SW480 (cell line): ENCODE measurements at places on chromosomes 4 and X.
A peak's percentile ranks its signal among the peaks of the same experiment; 100 is the strongest.

- DNase-seq = no peak
Observed at GRCh38 chr4:123941306-123941705, 544.7 kb downstream of the SPRY1 start.

DNA sequence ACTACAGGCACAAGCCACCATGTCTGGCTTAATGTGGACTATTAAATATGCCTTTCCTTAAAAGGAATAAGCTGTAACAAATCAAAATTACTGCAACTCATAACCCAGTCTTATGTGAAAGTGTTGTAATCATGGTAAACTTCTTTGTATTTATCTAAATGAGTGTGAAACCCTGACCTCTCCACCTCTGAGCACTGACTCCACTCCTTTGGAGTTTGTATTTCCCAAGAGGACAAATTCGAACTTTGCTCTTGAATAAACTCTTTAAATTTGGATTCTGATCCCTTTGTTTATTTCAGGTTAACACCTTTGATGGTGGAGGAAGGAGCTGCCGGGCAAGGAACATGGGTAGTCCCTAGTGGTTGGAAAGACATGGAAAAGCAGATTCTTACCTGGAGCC, 48.3 kb upstream of the FAM9A start:
- DNase-seq = no peak

GRCh38 chrX:78063687-78064086, 40.4 kb upstream of the PGK1 start:
- DNase-seq = no peak

GRCh38 chrX:8586953-8587352, 122.3 kb downstream of the VCX3B start:
- DNase-seq = no peak

DNA sequence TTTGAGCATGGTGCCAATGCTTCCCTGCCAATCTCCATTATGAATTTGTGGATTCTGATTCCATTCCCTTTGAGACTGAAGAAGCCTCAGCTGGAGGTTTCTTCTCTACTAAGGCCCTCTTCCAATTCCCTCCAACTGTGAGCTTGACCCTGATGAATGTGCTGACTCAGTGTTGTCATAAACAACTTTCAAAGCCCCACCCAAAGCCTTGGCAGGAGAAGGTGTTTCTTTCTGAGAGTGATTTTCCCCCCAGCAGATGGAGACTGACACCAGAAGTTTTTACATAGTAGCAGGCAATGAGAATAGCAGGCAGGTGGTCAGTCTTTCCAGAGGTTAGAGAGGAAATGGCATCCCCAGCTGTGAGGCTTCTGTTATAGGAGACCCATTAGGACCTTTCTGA, 53.1 kb downstream of the OCRL start:
- no peak for DNase-seq

GRCh38 chr4:149801416-149801815, 14.2 kb downstream of the IQCM start:
- no peak for DNase-seq

DNA sequence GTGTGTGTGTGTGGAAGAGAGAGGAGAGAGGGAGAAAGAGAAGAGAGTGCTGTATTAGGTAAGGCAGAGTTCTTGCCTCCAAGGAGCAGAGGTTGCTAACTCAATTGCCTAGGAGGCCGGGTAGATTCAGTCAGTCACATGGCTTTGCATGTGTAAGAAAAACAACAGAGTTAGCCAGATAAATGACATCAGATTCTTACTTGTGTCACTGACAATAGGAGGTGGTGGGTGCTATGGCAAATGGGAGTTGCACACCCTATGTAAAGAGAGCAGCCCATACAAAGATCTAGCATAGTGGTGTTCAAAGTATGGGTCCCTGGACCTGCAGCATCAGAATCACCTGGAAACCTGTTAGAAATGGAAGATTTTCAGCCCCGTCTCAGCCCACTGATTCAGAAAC, 14.4 kb upstream of the PGRMC2 start:
- DNase-seq = no peak

GRCh38 chrX:101429934-101430333, 21.9 kb downstream of the HNRNPH2 start:
- DNase-seq = no peak

DNA sequence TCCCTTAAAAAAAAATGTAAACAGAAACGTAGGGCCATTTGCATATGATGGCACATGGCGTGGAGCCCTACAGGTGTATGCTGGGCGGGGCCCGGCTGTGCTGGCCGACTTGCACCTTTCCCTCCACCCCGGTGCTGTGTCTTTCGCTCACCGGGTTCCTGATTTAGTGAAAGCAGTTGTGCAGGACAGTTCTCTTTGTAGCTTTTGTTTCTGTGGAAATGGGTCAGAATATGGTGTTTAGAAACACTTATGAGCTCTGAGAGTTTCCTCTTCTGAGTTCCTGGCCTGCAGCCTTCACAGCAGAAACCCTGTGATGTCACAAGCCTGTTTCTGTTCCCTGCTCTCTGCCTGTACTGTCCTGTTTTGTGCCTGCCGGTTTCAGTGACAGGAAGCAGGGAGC, 22.5 kb upstream of the MSANTD1 start:
- no peak for DNase-seq

DNA sequence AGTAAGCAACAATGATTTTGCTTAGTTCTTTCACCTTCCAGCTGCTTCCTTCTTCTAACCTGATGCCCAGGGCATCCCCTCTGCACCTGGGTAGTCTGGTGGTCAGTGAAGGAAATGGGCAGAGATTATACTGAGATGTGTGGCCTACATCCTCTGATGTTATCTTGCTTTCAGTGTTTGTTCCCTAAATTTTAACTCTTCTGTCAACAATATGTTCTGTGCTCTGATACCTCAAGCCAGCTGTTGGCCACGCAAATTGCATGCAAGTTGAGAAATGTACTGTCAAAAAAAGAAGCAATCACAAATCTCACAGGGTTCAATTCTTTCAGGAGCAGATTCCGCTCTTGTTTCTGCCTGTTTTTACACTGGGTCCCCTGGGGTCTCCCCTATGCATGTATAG, 73.8 kb downstream of the FBXW7 start:
- DNase-seq = no peak

- no peak for DNase-seq
Observed at GRCh38 chr4:36037127-36037526, 207.2 kb downstream of the ARAP2 start.

- DNase-seq = no peak
Observed at GRCh38 chr4:17884063-17884462, 73.3 kb downstream of the NCAPG start.

- DNase-seq = no peak
Observed at GRCh38 chr4:19999276-19999675, 252.4 kb upstream of the SLIT2 start.

DNA sequence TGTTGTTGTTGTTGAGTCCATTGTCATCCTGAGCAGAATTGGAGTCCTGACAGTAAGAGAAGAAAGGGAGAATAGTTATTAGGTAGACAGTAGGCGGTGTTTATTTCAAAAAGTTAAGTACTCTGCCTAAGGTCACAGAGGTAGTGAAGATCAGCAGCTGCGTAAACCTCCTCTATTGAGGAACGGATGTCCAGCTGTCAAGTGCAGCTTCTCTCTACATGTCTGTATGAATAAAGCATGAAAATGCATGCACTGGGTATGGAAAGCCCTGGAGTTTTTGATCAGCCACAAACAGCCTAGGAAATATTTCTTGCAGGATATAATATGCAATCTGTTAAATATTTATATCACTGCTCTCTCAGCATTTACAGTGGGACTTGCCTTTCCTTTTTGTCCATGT, 109.4 kb upstream of the CBLL2 start:
- DNase-seq = no peak

DNA sequence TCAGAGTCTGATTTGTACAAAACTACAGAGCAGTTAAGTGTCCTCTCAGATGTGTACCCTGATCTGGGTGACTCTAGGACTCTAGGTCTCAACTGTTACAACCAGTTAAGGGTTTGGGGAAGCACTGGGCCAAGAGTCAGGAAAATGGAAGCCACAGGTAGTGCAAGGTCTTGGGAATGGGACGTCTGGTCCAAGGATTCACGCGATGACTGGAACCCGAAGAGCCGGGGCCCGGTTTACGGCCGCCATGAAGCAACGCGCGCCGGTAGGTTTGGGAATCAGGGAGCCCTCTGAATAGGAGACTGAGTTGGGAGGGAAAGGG, 321 bp upstream of the HPRT1 start:
- DNase-seq = no peak

DNA sequence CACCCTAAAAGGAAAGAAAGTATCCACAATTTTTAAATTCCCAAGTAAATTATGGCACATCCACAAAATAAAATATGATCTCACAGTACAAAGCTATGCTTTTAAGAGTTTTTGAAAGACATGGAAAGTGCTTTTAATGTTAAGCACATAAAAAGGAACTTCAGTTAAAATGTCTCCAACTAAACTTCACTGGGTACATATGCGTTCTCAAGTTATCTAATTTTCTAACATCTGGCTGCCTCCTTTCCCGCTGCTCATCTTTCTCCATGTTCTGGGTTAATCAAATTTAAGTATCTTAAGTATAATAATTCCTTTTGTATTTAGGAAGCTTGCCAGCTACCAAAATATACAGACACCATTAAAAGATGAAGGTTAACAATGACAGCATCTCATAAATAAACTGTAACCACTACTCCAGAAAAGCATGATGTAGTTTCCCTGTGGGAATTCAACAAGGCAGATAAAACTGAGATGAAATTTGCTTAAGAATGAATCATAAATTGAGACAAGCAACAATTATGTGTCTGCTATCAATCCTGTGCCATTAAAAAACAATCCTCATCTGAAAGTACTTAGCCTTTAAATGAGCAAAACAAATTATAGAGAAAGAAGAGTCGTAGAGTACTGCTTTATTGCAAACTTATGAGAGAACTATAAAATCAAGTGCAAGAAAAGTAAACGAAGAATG, 25.1 kb downstream of the PRSS12 start:
- no peak for DNase-seq

DNA sequence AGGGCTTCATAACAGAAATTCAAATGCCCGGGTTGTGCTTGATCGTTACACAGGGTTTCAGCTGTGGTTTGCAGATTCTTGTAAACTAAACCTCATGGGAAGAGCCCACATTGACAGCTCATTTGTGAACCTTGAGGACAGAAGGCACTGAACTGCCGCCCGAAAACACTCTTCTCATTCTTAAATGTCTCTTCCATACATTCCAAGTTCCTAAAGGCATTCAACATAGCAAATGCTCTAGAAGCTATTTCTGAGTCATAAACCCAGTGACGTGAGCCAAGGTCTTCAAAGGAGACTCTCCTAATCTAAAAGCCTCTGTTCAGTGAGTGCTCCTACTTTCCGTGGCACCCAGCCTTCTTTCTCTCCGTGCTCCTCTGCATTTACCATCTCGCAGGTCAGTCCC, 737.8 kb upstream of the FRG1 start:
- peak; percentile 19 for DNase-seq

DNA sequence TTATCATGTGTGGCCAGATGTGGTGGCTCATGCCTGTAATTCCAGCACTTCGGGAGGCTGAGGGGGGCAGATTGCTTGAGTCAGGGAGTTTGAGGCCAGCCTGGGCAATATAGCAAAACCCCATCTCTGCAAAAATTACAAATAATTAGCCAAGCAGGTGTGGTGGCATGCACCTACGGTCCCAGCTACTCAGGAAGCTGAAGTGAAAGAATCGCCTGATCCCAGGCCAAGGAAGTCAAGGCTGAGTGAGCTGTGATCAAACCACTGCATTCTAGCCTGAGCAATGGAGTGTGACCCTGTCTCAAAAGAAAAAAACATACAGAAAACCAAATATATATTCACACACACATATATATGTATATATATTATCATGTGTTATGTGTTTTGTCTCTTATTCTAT, 15.0 kb downstream of the APELA start:
- DNase-seq = no peak

DNA sequence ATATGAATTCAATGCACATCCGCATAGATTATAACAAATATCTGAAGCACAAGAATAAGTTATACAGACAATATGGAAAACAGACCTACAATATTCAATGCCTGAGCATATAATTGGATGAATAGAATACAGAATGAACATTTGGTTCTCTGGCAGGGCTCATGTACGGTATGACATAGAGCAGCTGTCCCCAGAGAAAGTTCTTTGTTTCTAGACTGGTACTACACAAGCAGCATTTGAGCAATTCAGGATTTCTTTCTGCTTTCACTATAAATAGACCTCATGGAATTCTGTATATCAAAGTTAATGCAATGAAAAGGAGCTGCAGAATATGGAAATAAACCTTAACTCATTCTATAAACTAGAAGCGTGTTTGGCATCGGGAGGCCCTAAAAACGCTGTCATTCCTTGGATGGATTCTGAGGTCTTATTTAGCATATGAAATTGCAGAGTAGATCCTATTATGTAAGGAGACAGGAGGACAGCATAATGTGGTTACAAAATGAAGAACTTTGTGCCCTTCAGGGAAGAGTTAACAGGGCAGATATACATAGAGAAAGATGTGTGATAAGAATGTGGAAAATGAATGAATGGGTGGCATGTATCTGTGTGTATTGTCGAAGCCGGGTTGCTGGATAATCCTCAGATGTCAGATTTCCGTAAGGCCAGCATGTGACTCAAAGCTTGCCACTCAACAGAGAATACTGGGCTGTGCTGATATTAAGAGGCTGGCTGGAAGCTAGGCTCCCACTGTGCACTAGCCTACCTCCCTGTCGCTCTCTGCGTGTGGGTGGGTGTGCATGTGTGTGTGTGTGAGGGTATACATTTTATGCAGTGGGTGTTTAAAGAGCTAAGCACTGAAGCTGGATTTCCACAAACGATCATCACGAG, 103.3 kb upstream of the SLC4A4 start:
- no peak for DNase-seq

DNA sequence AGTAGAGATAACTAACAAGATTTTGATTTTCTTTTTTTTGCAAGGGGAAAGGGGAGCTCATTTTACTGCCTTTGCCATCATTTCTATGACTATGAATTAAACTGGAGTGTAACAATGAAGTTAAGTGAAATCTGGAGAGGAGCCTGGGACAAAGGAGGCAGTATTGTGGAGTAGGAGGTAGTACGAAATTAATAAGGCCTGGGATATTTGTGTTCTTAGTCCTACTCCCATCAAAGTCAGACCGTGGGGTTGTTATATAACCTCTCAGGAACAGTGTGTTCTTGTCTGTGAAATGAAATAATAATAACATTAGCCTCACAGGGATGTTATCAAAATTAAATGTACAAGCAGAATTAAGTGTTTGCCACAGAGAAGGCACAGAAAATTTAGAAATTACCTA, 204.3 kb upstream of the EMCN start:
- DNase-seq = no peak

GRCh38 chr4:63085091-63085490, 1324.2 kb downstream of the TECRL start:
- DNase-seq = no peak

GRCh38 chr4:88185906-88186305, 27.5 kb upstream of the ABCG2 start:
- DNase-seq = no peak
